ENCODE measurements at places on chromosomes 3 and 15.

DNA sequence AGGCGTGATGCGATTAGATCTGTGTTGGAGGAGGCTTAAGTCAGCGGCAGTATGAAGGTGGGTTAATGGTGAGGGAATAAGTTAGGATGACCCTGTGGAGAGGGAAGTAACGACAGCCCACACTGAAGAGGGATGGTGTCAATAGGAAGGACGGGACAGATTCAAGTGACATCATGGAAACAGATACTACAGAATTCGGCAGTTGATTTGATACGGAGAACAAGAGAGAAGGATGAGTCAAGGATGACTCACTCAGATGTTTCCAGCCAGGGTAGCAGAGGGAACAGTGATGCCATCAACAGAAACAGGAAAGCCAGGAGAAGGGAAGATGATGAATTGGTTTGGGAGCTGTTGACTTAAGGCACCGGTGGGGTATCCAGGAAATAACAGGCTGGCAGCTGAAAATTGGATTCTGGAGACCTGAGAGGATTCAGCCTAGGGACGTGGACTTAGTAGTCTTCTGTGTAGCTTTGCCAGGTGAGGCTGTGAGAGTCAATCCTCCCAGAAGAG lies 38.0 kb downstream of the SHC4 start:
- DNase-seq: peak; percentile 43

DNA sequence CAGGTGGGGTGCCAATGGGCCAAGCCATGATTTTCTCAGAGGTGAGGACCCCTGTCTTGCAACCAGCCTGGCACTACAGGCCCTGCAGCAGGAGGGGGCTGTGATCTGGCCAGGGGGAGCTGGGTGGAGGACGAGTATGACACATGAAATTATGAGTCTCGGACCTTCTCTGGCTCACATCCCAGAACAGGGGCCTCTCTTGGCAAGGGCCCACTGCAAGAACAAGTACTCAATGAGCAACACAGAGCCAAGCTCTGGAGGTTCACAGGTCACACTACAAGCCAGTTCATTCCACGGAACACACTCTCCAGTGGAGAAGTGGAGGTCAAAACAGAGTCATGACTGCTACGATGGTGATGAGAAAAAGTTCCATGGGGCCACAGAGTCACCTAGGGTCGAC lies 28.3 kb downstream of the CCDC32 start:
- no peak for DNase-seq

- no peak for DNase-seq
Measured at GRCh38 chr3:99319961-99320360, 318.4 kb upstream of the COL8A1 start.

DNA sequence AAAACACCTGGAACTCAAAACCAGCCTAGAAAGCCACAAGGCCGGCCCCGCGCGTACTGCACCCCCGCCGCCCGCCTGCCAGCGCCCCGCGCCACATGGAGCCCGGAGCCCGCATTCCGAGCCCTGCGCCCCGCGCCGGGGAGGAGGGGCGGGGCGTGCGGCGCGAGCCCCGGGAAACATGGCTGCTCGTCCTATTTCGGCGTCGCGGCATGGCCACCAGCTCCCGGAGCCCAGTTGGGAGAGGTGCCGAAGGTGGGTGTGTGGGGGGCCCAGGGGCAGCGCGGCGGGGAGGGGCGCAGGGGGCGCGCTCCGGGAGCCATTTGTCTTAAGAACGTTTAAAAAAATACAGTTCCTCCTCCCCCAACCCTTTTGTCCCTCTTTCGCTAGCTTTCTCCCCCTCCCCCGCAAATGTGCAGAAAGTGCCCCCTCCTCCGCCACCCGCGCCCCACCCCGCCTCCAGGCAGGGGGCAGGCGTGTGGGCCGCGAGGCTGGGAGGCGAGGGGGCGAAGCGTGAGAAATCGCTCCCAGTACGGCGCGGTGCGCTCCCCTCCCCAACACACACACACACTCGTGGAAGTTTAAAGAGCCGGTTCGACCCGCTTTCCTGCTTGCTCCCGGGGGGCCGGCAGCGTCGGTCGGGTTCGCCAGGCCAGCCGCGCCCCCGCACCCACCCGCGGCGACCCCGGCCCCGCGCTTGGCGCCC lies 2.5 kb downstream of the ANP32A start:
- peak; percentile 78 for DNase-seq

GRCh38 chr3:184366619-184367289 lies 5.2 kb downstream of the POLR2H start:
- no peak for DNase-seq

Measured in NCI-H146 (cell line).